BJ (cell line): ENCODE measurements at places on chromosomes 4 and X. TPM values are rescaled to one million over a fixed set of nuclear protein-coding genes. Genes with fewer than 3 reads are reported as not detected.

DNA sequence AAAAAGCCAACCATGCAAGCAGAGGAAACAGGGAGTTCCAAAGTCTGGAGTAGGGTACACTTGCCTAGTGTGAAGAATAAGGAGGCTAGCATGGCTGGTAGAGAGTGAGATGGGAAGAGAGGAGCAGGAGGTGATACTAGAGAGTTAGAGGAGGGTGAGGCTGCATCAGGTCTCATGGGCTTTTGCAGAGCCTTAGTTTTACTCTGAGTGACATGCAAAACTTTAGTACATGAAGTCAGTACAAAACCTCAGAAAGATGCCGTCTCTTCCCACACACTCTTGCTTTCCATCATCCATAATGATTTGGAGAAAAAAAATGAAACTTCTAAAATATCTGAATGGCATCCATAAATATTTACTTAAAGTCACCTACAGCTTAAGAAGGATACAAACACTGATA lies 5.0 kb downstream of the OPRPN start:
- no peak for DNase-seq

GRCh38 chr4:8528713-8529112 lies 51.5 kb upstream of the GPR78 start:
- DNase-seq, result no peak

- DNase-seq, result no peak
Observed at GRCh38 chrX:153688506-153688905, 780 bp downstream of the SLC6A8 start.

GRCh38 chr4:93894995-93895394 lies 66.4 kb downstream of the ATOH1 start:
- no peak for DNase-seq

- DNase-seq, result peak; percentile 87
Observed at GRCh38 chr4:40672528-40673522, 43.2 kb upstream of the RBM47 start.

DNA sequence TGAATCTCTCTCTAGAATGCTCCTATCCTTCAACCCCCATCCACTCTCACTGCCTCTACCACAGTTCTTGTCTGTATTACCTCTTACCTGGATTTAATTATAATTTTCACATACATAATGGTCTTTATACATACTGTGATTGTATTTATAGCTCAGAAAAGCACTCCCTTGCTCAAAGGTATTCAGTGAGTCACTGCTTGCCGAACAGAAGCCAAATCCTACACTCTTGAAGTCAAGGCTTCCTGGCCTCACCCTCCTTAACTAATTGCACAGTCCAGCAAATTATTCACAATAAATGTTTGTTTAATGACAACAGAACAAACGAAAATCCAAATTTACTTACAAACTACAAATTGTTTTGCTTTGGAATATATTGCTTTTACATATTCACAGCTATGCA lies 159.5 kb downstream of the KLHL13 start:
- no peak for DNase-seq

- no peak for DNase-seq
Observed at GRCh38 chrX:121581885-121582284, 534.5 kb downstream of the GLUD2 start.

GRCh38 chr4:186592445-186592844 lies 37.1 kb upstream of the MTNR1A start:
- DNase-seq, result no peak

DNA sequence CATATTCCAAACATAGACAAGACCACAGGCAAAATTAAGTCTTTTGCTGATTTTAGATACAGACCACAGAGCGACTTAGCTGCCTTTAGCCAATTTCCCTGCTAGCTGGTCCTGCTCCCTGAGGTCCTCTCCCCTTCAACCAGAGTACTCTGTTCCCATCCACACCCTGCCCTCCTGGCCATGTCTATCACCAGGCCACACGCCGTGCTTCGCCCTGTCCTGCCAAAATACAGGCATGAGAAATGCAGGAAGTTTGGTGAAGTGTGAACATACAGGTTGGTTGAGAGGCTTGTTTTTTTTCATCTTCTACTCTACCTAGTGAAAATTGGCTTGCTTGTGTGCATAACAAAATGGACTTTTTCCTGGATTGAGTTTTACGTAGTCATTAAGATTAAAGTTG lies 226.2 kb upstream of the TENM3 start:
- DNase-seq, result no peak

DNA sequence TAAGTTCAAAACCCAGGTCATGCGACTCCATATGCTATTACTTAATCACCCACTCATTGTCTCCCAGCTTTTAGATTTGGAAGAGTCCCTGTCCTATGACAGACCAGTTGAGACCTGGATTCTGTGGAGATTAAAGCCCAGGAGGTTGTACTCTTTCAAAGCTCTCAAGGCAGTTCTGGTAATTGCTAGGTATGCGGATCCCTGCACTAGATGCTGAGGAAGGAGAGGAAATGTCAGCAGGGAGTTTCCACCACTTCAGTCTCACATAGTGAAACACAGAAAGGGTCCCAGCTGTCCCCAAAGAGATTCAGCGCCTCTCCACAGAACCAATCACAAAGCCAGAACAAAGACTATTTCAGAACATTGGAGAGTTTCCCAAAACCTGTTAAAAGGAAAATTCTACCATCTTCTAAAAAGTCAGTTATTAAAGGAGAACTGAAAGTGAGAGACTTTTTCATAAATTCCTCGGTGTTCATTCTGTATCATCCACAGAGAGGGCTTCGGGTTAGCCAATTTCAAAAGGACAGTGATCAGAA lies 53.4 kb downstream of the IRF2 start:
- no peak for DNase-seq

DNA sequence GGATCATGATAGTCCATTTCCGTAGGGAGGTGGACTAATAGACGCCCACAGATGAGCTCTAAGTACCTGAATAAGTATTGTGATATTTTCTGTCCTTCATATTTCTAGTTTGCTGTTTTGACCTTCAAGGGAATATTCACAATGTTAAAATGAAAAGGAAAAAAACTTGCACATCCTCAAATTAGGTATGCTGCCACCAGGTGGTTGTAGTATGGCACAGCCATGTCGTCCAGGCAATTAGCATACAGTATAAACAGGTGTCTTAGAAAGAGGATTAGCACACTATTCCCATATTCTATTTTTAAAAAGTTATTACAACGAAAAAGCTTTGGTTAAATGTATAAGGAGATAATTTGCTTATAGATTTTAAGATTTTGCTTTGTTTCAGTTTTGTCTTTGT lies 802.0 kb downstream of the RPA4 start:
- DNase-seq, result no peak

GRCh38 chr4:15851969-15852368 lies 73.8 kb downstream of the CD38 start:
- no peak for DNase-seq

GRCh38 chr4:73690051-73690738 lies 50.2 kb upstream of the CXCL8 start:
- no peak for DNase-seq

GRCh38 chr4:143402776-143403552 lies 66.3 kb downstream of the GAB1 start:
- DNase-seq, result no peak

DNA sequence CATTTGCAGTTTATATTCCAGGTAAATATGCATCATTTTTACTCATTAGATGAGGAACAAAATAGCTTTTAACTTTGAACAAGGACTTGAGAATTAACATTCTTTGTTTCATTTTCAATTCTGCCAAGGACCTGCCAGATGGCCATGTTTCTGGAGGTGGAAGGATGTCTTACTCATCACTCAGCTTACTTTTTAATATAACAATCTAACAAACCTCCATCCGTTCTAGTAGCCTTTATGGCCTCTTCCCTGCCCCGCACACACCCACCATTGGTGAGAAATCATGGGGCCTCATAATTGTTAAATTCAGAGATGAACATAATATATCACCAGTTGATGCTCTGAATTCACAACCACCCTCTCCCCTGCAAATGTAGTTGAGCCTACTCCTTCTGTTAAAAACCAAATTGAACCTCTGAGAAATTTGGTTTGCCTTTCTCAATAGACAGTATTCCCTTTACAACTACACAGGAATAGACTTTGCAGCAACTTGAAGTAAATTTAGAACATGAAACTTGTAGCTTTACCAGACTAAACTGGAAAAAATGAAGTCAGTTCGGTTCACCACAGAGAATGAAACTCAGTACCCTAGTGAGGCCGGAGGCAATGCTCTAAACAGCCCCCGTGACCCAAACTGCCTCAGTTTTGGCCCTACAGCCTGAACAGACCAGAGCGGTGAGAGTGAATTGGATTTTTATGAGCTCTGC lies 50.1 kb upstream of the ACSL4 start:
- no peak for DNase-seq

GRCh38 chr4:95839891-95840290 lies at the start of gene PDHA2:
Gene PDHA2, plus strand, starts transcription at chr4:95840093. Its CDS starts 58 bp downstream, at chr4:95840151.
- DNase-seq, result no peak

GRCh38 chr4:41430792-41431191 lies 107.2 kb upstream of the LIMCH1 start:
- no peak for DNase-seq

GRCh38 chr4:173463816-173464215 lies 64.9 kb upstream of the SCRG1 start:
- no peak for DNase-seq

- DNase-seq, result peak; percentile 61
Observed at GRCh38 chr4:152310257-152310656, 225.6 kb downstream of the FBXW7 start.

DNA sequence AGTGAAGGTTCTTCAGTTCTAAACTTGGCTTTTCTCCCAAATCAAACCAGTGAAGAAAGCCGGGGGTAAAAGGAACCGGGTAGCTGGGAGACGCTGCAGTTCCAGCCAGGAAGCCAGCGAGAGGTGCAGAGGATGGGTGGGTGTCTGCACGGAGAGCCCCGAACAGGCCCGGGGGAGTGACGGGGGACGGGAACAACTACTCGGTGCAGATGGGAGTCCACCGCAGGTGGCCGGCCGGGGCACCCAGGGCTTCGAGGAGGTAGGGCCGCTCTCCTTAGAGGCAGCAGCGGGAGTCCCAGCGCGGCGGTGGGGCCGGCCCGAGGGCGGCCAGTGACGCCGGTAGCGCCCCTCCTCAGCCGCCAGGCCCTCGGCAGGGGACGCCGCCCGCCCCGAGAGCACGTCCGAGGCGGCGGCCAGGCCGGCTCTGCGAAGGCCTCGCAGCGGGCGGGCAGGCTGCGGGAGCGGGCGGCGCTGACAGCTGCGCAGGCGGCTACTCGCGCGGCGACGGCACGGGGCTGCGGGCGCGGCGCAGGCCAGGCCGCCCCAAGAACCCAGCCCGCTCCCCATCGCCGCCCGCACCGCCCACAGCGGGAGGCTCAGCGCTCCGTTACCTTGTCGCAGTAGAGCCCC lies 449 bp downstream of the FBXL5 start:
- no peak for DNase-seq

GRCh38 chr4:184583738-184584502 lies 65.3 kb downstream of the CASP3 start:
- no peak for DNase-seq

GRCh38 chrX:13177921-13178566 lies 133.6 kb upstream of the FAM9C start:
- DNase-seq, result no peak

DNA sequence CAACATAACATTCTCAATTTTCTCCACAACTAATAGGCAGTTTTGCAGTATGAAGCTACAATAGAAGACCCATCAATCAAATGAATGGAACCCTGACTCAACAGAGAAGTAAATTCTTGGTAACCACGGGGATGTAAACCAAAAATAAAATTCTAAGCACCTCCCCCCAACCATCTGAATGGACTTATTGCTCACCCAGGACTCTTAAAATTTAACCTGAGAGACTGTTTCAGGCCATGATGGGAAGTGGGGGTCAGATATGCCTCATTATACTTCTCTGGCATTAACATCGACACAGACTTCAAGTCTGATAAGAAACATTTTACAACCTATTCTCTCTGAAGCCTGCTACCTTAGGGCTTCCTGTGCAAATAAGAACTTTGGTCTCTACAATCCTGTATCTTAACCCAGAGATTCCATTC lies 620.9 kb downstream of the TLL1 start:
- DNase-seq, result no peak

- DNase-seq, result no peak
Observed at GRCh38 chr4:39621582-39621981, 17.1 kb downstream of the SMIM14 start.

The UBA6 gene
- polyA plus RNA-seq, result 34.9 and 67.9 TPM in 2 replicates

The F8A2 gene
- polyA plus RNA-seq, result not detected in 2 replicates

The DDX3X gene
- 76.2 and 89.3 TPM in 2 replicates for polyA plus RNA-seq

The HTN1 gene
- not detected in 2 replicates for polyA plus RNA-seq

The CDKL5 gene
- polyA plus RNA-seq, result 5.1 and 6.1 TPM in 2 replicates

The IL2 gene
- polyA plus RNA-seq, result not detected in 2 replicates

The RCHY1 gene
- 11.0 and 19.4 TPM in 2 replicates for polyA plus RNA-seq

The KCND1 gene
- polyA plus RNA-seq, result 0.51 and 0.83 TPM in 2 replicates

The VCX2 gene
- not detected in 2 replicates for polyA plus RNA-seq

The TEX13D gene
- polyA plus RNA-seq, result not detected in 2 replicates

The CAPN6 gene
- polyA plus RNA-seq, result 0.01 TPM in 1 of 2 replicates, not detected in the other

The TMEM271 gene
- not detected in 2 replicates for polyA plus RNA-seq

The SULT1E1 gene
- polyA plus RNA-seq, result not detected in 2 replicates

The THAP6 gene
- polyA plus RNA-seq, result 7.3 and 12.4 TPM in 2 replicates

The ADD1 gene
- 96.8 and 140 TPM in 2 replicates for polyA plus RNA-seq

The DMRTC1 gene
- not detected in 2 replicates for polyA plus RNA-seq

The CXCL3 gene
- 0.18 and 0.47 TPM in 2 replicates for polyA plus RNA-seq

The F9 gene
- not detected in 2 replicates for polyA plus RNA-seq

The PCDH11X gene
- polyA plus RNA-seq, result not detected in 2 replicates

The CCKAR gene
- polyA plus RNA-seq, result 0.12 and 0.17 TPM in 2 replicates

The PDLIM3 gene
- polyA plus RNA-seq, result 0.05 and 0.11 TPM in 2 replicates
